SJSA1 (cell line): ENCODE measurements at places on chromosomes 1 and 21. TPM values are rescaled to one million over a fixed set of nuclear protein-coding genes. Genes with fewer than 3 reads are reported as not detected.
A peak's percentile ranks its signal among the peaks of the same experiment; 100 is the strongest.

GRCh38 chr1:167509587-167509986, 8.7 kb downstream of the CD247 start:
- peaks cover 24% of the 10 kb centered on the region for H3K27me3 ChIP-seq
- H3K27ac ChIP-seq, result no peak overlapping the region
- H3K36me3 ChIP-seq, result no peaks in the 10 kb centered on the region
- no peak for DNase-seq
- H3K4me3 ChIP-seq, result no peak overlapping the region
- H3K4me1 ChIP-seq, result no peaks in the 10 kb centered on the region

GRCh38 chr1:197144570-197145325, 1.7 kb downstream of the ASPM start:
- peaks cover 18% of the 10 kb centered on the region for H3K4me1 ChIP-seq
- H3K27ac ChIP-seq, result peak overlapping the region; percentile 94; the same call in 1 of the 2 replicates
- no peak for DNase-seq
- peak overlapping the region; percentile 71 for H3K4me3 ChIP-seq

GRCh38 chr1:125086611-125087010, 3901.8 kb downstream of the SRGAP2C start:
- no peaks in the 10 kb centered on the region for H3K27me3 ChIP-seq
- H3K36me3 ChIP-seq, result no peaks in the 10 kb centered on the region
- no peak overlapping the region for H3K27ac ChIP-seq
- no peaks in the 10 kb centered on the region for H3K4me1 ChIP-seq
- no peak for DNase-seq

GRCh38 chr21:37087188-37087587, 14.1 kb downstream of the TTC3 start:
- no peaks in the 10 kb centered on the region for H3K27me3 ChIP-seq
- H3K27ac ChIP-seq, result peak overlapping the region; percentile 32; the same call in 1 of the 2 replicates
- peak; percentile 69 for DNase-seq
- peaks cover 19% of the 10 kb centered on the region for H3K4me1 ChIP-seq

Gene NBPF4
- not detected in 2 replicates for total RNA-seq

Gene ACTL8
- total RNA-seq, result not detected in 2 replicates

- no peak overlapping the region for H3K27ac ChIP-seq
- H3K4me1 ChIP-seq, result no peaks in the 10 kb centered on the region
Observed at GRCh38 chr1:178323067-178323466, 173.7 kb downstream of the CLEC20A start.

Gene SAMSN1
- not detected in 2 replicates for total RNA-seq

DNA sequence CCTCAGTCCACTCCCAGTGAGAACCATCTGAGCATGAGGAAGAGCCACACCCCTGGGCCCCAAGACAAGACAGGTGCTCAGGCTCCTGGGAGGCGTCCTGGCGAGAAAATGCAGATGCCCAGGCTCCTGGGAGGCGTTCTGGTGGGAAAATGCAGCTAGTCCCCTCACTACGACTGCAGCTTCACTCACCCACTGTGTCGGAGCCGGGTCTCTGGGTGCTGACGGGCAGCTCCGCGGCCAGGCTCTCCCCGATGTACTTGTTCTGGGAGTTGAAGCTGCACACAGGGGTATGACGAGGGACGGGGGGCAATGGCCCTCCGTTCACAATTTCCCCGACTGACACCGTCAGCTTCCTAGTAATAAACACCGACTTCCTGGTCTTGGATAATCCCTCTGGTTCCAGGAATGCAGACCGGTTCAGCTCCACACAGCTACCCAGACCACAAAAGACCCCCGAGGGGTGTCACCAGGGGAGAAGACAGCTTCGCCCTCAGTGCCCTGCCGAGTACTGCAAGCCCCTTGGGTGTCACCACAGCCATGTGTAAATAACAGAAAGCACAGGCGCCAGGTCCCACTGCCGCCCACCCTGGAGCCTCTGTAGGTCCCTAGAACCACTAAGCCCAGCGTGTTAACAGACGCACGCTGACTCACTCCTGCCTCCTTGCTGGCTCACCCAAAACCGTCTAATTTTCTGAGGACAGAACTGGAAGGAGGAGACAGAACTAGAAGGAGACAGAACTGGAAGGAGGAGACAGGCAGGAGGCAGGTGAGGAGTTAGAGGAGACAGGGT, 19.5 kb downstream of the MCM3AP start:
- H3K36me3 ChIP-seq, result peaks cover 90% of the 10 kb centered on the region
- no peak for DNase-seq
- no peaks in the 10 kb centered on the region for H3K27me3 ChIP-seq

DNA sequence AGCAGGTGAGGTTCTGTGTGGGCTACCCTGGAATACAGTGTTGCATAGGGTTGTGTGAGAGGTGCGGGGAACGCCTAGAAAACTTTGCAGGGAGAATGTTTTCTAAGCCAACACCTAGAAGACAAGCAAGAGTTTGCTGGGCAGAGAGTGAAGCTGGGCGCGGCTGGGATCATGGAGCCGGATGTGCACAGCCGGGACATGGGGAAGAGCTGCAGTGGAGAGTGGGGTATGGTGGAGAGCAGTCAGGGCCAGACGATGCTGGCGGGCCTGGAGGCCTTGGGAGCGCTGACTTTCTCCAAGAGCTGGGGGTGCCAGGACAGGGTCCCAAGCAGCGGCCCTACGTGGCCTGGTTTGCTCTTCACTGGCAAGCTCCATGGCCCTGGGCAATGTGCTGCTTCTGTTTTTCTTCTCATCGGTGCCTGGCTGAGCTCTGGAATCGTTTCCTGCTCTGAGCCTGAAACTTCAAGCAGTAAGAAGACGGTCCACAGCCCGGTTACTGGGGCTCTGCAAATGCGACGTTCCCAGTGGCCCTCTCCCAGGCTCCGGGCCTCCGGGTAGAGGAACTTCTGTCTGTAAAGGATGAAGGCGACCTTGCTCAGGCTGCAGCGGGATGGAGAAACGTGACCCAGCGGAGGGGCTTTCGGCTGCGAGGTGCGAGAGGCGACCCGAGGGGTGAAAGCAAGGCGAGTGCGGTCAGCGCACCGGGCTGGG, 51.9 kb upstream of the CD34 start:
- peak overlapping the region; percentile 80 for H3K27ac ChIP-seq
- H3K27me3 ChIP-seq, result no peaks in the 10 kb centered on the region
- H3K4me1 ChIP-seq, result peaks cover 27% of the 10 kb centered on the region
- peak overlapping the region; percentile 34 for H3K4me3 ChIP-seq
- H3K36me3 ChIP-seq, result no peaks in the 10 kb centered on the region
